Activated T-helper 2 cell treated with anti-CD3 and anti-CD28 coated beads, Interferon-gamma antibody, Interleukin-2, Interleukin-4, amounts not matched to agents 10 μg/mL and 5 μg/mL and 100 μg/mL, durations not matched to agents 14 hours and 24 hours and 36 hours (primary cell): ENCODE measurements at places on chromosomes 13 and 19.
A peak's percentile ranks its signal among the peaks of the same experiment; 100 is the strongest.

GRCh38 chr13:112836940-112837339 lies 132.1 kb upstream of the MCF2L start:
- H3K27me3 ChIP-seq, result no peaks in the 10 kb centered on the region
- DNase-seq, result no peak
- no peak overlapping the region for H3K4me3 ChIP-seq
- peaks cover 40% of the 10 kb centered on the region for H3K36me3 ChIP-seq
- H3K4me1 ChIP-seq, result no peaks in the 10 kb centered on the region
- no peak overlapping the region for H3K27ac ChIP-seq

DNA sequence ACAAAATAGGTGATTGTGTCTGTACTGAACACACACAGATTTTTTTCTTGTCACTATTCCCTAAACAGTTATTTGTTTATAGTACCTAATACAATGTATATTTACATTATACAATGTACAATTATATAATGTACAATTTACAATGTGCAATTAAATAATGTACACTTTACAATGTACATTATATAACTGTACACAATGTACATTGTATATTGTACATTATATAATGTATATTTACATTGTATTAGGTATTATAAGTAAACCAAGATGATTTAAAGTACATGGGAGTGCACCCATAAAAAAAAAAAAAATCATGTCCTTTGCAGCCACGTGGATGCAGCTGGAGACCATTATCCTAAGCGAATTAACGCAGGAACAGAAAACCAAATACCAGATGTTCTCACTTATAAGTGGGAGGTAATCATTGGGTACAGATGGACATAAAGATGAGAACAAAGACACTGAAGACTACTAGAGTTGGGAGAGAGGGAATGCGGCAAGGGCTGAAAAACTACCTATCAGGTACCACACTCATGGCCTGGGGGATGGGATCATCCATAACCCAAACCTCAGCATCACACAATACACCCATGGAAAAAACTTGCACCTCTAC lies 68.1 kb downstream of the ABCC4 start:
- no peak overlapping the region for H3K4me3 ChIP-seq
- no peaks in the 10 kb centered on the region for H3K27me3 ChIP-seq
- peaks cover 4% of the 10 kb centered on the region for H3K4me1 ChIP-seq
- peaks cover 2% of the 10 kb centered on the region for H3K36me3 ChIP-seq
- DNase-seq, result no peak
- no peak overlapping the region for H3K27ac ChIP-seq

GRCh38 chr19:7349231-7349591 lies 474 bp downstream of the ARHGEF18 start:
- no peak for DNase-seq
- H3K4me3 ChIP-seq, result peak overlapping the region; percentile 84
- peaks cover 46% of the 10 kb centered on the region for H3K4me1 ChIP-seq
- H3K27ac ChIP-seq, result peak overlapping the region; percentile 88
- H3K36me3 ChIP-seq, result peaks cover 10% of the 10 kb centered on the region

DNA sequence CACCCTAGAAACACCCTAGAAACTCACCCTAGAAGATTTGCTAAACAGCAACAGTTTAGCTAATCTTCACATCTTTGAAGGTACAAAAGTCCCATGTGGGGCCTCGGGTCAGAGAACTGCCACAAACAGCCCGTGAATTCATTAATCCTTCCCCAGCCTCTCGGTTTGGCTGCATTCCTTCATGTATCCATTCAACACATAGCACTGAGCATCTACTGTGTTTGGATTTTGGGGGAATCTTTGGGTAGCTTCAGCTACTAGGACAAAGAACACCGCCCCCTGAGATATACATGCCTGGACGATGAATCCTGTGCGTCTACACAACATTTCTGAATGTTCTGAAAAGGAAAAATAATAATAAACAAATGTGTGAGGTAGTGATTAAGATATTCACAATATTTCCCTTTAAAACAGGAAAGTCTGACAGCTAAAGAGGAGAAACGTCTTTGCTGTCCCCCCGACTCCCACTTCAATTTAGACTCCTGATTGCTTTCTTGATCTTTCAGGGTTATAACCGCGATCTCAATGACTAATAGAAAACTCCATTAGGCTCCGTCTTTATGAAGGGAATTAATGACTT lies 63.5 kb downstream of the ALOX5AP start:
- no peaks in the 10 kb centered on the region for H3K27me3 ChIP-seq
- no peaks in the 10 kb centered on the region for H3K36me3 ChIP-seq
- H3K4me1 ChIP-seq, result peaks cover 38% of the 10 kb centered on the region
- H3K4me3 ChIP-seq, result no peak overlapping the region
- no peak for DNase-seq

GRCh38 chr19:34525001-34525400 lies 43.4 kb downstream of the WTIP start:
- peaks cover 1% of the 10 kb centered on the region for H3K27me3 ChIP-seq
- DNase-seq, result no peak
- no peak overlapping the region for H3K27ac ChIP-seq
- no peaks in the 10 kb centered on the region for H3K36me3 ChIP-seq
- no peak overlapping the region for H3K4me3 ChIP-seq
- no peaks in the 10 kb centered on the region for H3K4me1 ChIP-seq

DNA sequence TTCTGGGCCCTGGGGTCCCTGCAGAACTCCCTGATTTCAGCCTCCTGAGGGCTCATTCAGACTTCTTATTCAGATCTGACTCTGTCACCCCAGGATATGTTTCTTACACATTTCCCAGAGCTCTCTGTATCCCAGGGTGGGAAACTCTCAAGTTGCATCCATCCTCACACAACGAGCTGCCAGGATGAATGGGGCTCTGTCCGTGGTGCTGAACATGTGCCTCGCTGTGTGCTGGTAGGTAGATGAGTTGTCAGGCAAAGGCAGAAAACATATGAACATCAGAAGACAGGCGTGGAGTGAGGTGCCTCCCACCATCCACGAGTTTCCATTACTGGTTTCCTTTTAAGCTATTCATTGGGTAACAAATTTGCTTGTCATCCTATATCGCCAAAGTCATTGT lies 11.4 kb upstream of the IGFL1 start:
- H3K27me3 ChIP-seq, result peaks cover 3% of the 10 kb centered on the region
- no peaks in the 10 kb centered on the region for H3K4me1 ChIP-seq
- DNase-seq, result peak; percentile 20
- no peak overlapping the region for H3K27ac ChIP-seq
- no peaks in the 10 kb centered on the region for H3K36me3 ChIP-seq
